ENCODE measurements at places on chromosomes 2 and 18.

- no peak for DNase-seq
These were observed 108.5 kb downstream of the CABLES1 start for GRCh38 chr18:23243816-23244215.

DNA sequence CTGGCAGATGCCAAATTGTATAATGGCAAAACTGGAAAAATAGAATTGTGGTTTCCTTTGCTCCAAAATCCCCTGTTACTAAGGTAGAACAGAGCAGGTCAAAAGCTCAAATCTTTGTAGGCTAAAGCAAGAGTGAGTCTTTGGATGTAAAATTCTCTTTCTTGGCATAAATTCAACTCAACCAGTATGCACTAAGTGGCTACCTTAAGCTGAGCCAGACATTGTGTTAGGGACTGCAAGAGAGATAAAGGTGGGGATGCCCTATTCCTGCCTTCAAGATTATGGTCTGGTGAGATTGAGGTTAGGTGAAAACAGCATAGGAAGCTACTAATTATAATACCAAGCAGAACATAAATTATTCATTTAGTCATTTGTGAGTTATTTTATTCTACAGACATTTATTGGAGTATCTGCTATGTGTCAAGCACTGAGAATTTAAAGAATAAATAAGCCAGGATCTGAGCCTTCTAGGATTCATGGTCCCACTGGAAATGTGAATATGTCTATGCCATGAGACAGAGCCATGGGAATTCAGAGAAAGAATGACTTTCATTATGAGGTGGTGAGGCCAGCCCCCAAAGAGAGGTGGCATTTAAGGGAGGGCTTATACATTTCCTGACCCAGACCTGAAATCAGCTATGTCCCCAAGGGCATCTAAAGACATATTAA lies 198.0 kb upstream of the NCKAP5 start:
- DNase-seq: no peak

- no peak for DNase-seq
These were observed 11.1 kb downstream of the KLF11 start for GRCh38 chr2:10054424-10054823.

GRCh38 chr2:28547906-28548600 lies 52.2 kb downstream of the PLB1 start:
- no peak for DNase-seq

GRCh38 chr18:36811955-36812354 lies 16.8 kb downstream of the TPGS2 start:
- no peak for DNase-seq

GRCh38 chr2:10319892-10320574 lies 17.3 kb downstream of the HPCAL1 start:
- no peak for DNase-seq

DNA sequence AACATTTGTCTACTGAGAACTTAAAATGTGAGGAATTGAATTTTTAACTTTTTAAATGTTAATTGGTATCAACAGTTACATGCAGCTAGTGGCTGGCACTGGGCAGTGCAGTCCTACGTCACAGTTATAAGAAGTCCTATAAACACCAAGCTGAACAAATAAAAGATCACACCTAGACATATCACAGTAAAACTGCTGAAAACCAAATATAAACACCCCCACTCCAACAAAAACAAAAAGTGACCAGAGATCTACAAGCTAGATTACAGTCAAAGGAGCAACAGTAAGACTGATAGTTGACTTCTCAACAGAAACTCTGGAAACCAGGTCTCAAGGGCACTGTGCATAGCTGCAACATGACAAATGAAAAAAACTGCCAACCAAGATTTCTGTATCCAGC lies 19.4 kb downstream of the TLK1 start:
- no peak for DNase-seq

DNA sequence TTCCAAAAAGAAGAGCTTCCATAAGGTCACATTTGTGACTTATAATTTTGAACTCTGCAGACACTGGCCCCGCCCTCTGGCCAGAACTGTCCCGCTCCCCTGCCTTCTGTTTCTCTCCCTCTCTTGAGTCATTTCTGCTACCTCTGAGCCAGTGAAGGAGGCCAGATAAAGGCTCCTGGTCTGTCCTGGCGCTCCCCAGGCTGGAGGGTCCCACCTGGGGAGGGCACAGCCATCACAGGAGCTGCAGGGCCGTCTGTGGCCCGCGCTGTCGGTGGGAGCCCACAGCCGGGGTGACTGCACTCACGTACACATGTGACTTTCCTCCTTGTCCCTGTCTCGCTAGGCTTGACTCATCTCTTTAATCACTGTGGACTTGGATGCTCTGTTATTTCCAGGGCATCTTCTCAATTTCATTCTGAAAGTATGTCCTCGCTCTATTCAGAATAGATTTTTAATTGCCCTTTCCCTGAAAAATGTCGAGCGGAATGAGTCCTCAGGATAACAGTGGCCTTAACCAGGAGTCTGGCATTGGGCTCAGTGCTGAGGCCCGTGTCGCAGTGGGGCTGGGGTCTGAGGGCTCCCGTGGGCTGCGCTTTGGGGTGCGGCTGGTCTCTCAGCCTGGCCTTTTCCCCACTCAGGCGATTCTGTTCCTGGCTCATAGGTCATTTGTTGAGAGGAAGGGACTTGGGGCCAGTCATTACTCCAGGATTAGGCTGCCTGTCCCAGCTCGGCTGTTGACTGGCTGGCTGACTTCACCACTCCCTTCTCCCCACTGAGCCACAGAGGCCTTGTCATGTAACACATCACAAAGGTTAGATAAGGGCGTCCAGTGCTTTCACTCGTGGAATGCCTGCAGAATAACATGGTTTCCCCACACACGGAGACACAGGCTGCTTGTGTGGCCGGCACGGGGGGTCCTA lies 34.5 kb downstream of the KLHL29 start:
- no peak for DNase-seq

GRCh38 chr2:69385443-69386151 lies 1.4 kb downstream of the GFPT1 start:
- DNase-seq: no peak

- no peak for DNase-seq
These were observed 1.2 kb downstream of the ALK start for GRCh38 chr2:29920130-29920577.

GRCh38 chr2:230944123-230944653 lies 19.1 kb upstream of the GPR55 start:
- no peak for DNase-seq

DNA sequence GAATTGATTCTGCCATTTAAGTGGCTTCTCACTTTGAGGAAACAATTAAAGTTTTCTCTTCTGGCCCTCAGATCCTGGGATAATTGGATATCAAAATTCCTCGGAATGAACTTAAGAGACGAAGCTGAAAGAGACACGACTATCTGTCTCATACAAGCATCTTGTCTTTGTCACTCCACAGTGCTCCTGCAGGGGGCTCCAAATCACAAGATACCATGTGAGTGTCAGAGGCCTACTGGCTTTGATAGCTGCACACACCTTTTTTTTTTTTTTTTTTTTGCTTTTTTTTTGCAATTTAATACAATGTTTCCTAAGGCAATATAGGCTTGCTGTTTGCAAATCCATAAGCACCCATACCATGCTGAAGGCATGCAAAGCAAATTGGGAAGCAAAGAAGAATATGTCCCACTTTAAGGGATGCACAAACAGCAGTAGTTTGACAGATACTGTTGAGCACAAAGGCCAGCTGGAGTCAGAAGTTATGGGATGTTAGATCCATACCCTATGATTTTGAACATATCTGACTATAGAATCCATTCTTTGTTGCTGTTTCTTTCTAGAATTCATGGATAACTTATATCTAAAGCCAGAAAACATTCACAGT lies 109.0 kb upstream of the CBLN2 start:
- peak; percentile 1 for DNase-seq

DNA sequence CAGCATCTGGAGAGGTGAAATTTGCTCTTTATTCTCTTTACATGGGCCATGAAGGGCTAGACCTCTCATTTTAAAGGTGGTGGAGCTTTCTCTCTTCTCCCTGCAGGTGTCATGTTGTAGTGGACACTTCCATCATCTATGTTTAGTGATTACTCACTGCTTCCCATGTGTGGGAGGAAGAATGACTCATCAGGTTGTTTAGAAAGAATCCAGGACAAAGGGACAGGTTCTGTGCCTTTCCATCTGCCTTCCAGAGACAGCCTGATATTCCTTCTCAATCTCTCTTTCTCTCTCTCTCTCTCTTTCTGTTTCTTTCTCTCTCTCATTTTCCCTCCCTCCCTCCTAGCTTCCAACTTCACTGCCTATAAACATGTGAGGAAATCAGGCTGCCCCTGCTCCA lies 38.7 kb downstream of the SCG2 start:
- DNase-seq: peak; percentile 31

DNA sequence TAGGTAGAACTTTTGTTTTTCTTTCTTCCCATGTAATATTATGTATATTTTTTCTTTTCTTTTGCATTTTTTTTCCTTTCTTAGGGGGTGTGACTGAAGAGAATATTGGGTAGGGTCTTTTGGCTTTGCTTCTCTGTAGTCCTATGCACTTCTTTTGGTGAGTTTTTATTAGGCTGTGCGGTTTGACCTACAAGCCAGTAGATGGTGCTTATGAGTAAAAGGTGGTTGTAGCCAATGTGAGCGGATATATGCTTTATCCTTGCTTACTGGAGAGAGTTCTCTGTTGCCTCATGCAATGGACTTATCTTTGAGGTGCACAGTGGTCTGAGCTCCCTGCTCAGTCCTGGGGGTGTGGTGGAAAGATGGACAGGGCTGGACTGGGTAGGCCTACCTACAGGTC lies 52.7 kb downstream of the DSEL start:
- DNase-seq: no peak
